ENCODE measurements at places on chromosomes 11 and 22.

- DNase-seq, result no peak
These were observed 1.4 kb upstream of the CPT1A start for GRCh38 chr11:68843052-68843561.

- DNase-seq, result no peak
These were observed 10.0 kb downstream of the TSPAN18 start for GRCh38 chr11:44736791-44737190.

DNA sequence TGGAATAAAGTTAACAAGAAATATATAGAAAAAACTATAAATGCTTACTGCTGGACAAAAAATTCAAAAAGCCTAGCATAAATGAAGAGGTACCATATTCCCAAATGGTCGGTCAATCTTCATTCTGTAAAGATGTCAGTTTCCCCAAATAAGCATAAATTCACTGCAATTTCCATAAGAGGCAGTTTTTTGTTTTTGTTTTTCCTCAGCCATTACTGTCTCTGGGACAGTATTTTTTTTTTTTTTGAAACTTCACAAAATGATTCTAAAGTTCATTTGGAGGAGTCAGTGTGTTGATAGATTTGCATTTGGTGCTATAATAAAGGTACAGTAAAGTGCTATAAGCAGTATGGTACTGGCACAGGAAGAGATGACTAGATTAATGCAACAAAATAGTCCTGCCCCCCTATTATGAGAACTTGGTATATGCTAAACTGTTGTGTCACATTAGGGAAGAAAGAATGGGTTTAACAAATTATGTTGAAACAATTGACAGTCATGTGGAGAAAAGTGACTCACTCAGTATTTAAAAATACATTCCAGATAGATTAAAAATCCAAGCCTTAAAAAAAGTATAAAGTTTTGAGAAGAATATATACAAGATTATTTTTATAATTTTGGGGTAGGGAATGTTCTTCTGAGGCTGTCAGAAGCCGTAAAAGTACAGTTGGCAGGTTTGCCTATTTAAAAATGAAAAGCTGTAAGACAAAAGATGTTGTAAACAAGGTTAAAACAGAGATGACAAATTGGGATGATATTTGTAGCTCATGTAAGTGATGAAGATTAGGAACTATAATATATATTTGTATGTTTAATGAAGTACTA, 2.6 kb upstream of the FTH1 start:
- DNase-seq, result no peak

DNA sequence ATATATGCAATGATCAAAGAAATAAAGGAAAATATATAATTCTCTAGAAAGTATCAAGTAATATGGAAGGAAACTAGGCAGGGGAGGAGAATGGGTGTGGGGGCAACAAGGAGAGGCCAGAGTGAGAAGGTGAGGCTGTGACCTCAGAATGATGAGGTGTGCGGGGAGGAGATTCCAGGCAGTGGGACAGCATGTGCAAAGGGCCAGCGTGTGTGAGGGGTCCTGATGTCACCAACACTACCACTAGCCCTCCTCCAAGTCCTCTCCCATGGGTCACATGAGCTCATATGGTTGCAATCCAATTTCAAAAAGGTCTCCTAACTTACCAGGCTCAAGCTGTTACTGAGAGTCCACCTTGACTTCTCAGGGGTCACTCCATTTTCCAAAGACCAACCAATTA, 463.9 kb downstream of the MN1 start:
- DNase-seq, result no peak

GRCh38 chr11:11532574-11532973, 89.2 kb downstream of the GALNT18 start:
- no peak for DNase-seq

DNA sequence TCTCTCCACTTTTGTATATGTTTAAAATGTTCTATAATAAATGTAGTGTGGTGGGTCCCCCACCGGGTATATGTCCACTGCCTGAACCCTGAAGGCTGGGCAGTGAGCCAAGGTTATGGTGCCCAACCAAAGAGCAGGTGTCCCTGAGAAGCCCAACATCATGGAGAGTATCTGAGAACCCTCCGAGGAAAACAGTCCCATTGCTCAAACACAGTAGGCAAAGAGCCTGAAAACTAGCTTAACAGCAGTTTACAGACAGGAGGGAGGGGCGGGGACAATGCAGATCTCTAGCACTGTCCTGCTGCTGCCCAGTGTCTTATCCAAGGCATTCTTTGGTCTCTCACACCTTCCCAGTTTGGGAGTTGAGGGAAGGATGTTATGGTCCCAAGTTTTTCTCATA, 91.0 kb downstream of the TMPRSS5 start:
- DNase-seq, result no peak

DNA sequence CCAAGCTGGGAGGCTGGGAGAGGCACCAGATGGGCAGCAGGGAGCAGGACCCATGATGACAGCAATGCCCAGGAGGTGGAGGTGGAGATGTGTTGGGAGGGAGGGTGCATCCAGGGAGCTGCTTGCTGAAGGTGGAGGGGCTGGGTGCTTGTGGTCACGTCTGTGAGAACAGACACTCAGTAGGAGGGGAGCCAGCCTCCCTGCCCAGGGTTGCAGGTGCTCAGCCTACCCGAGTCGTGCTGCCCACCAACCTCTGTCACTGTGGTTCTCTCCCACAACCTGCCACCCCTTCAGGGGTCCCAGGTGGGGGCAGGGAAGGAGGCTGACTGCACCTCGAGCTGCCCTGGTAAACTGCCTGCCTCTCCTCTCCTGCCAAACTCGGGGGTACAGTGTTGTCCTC, 5.5 kb downstream of the PRDX5 start:
- DNase-seq, result no peak

Data from hippocampal formation (tissue), 2 donors.